ENCODE measurements at places on chromosomes 5 and 9. TPM values are rescaled to one million over a fixed set of nuclear protein-coding genes. Genes with fewer than 3 reads are reported as not detected.
A peak's percentile ranks its signal among the peaks of the same experiment; 100 is the strongest.

Gene ISL1
- total RNA-seq: not detected

Gene SLC22A4
- total RNA-seq: 5.4 TPM

Gene TAS2R1
- total RNA-seq: 1.6 TPM

Gene HNRNPK
- 392 TPM for total RNA-seq

GRCh38 chr5:27242258-27242626 lies 203.9 kb upstream of the CDH9 start:
- no peak for DNase-seq
- H3K27ac ChIP-seq: peak overlapping the region; percentile 52
- no peaks in the 10 kb centered on the region for H3K36me3 ChIP-seq
- peaks cover 21% of the 10 kb centered on the region for H3K4me1 ChIP-seq
- H3K4me3 ChIP-seq: no peak overlapping the region

DNA sequence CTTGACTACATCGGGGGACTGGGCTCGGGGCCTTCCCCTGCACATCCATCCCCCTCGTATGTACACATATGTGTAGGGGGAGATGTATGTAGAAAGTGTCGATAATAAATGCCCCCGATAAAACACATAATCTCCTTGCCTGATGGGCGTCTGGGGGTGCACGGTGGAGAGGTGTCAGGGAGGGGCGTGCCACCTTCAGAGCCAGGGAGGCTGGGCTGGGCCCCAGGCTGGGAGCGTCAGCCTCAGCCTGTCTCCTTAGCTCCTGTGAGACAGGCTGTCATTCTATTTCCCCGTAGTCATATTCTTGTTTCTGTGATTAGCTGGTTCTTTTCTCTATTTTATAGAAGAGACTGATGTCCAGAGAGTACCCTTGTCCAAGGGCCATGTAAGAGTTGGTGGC lies 4.7 kb upstream of the RXRA start:
- H3K27me3 ChIP-seq: no peaks in the 10 kb centered on the region
- peaks cover 50% of the 10 kb centered on the region for H3K4me1 ChIP-seq

DNA sequence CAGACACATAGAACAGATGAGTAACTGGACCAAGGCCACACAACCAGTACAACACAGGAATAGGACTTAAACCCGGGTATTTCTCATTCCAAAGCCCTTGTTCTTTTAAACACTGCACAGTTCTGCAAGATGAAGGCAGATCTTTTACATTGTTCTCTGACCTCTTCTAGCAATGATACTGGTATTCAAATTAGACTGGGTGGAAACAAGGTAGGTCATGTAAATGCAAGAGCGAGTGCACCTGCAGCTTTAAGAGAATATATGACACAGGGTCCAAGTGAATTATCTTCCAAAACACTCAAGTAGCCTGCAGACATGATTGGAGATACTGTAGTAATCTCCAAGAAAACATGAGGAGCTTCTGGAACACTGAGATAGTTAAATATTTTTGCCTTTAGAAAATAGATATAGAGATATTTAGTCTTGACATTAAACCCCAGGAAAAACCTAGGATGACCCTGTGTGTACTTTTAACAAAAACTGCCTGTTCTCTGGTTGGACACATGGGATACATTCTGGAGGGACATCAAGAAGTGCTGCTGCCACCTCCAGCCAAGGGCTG lies 130.6 kb upstream of the EPB41L4A start:
- H3K4me1 ChIP-seq: peaks cover 11% of the 10 kb centered on the region
- no peak overlapping the region for H3K4me3 ChIP-seq
- no peak overlapping the region for H3K27ac ChIP-seq
- H3K36me3 ChIP-seq: no peaks in the 10 kb centered on the region
- H3K27me3 ChIP-seq: peaks cover under 1% of the 10 kb centered on the region

- DNase-seq: no peak
- H3K4me3 ChIP-seq: no peak overlapping the region
- H3K36me3 ChIP-seq: no peaks in the 10 kb centered on the region
- peaks cover 6% of the 10 kb centered on the region for H3K4me1 ChIP-seq
- no peak overlapping the region for H3K27ac ChIP-seq
Measured at GRCh38 chr9:80836013-80836412, 853.3 kb downstream of the TLE1 start.

- DNase-seq: no peak
- peaks cover 38% of the 10 kb centered on the region for H3K4me1 ChIP-seq
- no peak overlapping the region for H3K27ac ChIP-seq
- H3K4me3 ChIP-seq: no peak overlapping the region
- H3K36me3 ChIP-seq: no peaks in the 10 kb centered on the region
- peaks cover 4% of the 10 kb centered on the region for H3K27me3 ChIP-seq
Measured at GRCh38 chr9:81546489-81546888, 142.9 kb downstream of the TLE1 start.

DNA sequence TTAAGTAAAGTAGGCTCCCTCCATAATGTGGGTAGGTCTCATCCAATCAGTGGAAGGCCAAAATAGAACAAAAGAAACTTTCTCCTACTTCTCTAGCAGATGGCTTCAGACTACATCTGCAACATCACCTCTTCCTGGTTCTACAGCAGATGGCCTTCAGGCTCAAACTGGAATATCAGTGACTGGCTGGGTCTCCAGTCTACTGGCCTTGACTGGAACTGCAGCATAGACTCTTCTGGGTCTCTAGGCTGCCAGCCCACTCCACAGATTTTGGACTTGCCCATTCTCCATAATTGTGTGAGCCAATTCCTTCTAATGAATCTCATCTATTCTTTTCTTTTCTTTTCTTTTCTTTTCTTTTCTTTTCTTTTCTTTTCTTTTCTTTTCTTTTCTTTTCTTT lies 64.8 kb downstream of the ACER2 start:
- H3K36me3 ChIP-seq: no peaks in the 10 kb centered on the region
- H3K4me1 ChIP-seq: peaks cover 9% of the 10 kb centered on the region
- no peak for DNase-seq

- H3K27ac ChIP-seq: peak overlapping the region; percentile 12
- H3K27me3 ChIP-seq: peaks cover 7% of the 10 kb centered on the region
- peak overlapping the region; percentile 70 for H3K4me3 ChIP-seq
- no peak for DNase-seq
- peaks cover 12% of the 10 kb centered on the region for H3K4me1 ChIP-seq
- no peaks in the 10 kb centered on the region for H3K36me3 ChIP-seq
Measured at GRCh38 chr5:168268949-168269936, 22.2 kb upstream of the WWC1 start.

DNA sequence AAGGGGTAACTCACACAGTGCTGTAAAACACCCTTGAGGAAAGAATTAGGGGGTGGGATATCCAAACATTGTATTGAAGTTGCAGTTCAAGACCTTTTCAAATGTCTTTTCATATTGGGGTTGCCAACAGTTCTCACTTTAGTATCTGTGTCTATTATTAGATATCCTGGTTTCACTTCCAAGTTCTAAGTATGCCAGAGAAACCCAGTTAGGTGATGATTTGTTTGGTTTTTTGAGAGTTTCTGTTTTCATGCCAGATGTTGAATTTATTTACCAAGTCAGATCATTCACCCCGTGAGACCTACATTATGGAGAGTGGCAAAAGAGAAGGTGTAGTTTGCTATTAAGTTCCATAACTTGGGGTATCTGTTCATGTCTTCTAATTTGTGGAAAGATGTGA lies 64.5 kb downstream of the C9orf152 start:
- peaks cover 22% of the 10 kb centered on the region for H3K36me3 ChIP-seq
- H3K4me3 ChIP-seq: no peak overlapping the region
- H3K27me3 ChIP-seq: no peaks in the 10 kb centered on the region
- no peak for DNase-seq
- peaks cover 72% of the 10 kb centered on the region for H3K4me1 ChIP-seq

DNA sequence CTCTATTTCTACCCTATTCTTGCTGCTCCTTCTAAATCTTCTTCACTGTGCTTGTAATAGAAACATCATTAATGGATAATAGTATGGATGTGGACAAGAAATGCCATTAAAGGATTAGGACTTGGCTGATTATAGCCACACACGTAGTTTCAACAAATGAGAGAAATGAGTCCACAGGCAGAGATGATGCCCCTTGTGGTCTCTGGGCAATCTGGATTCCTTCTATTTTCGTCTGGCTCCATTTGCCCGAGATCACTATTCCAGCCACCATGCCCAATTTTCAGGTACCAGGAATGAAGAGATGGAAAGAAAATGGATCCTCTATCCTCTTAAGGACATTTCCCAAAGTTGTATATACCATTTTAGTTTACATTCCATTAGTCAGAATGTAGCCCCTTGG lies 13.2 kb downstream of the VLDLR start:
- DNase-seq: no peak
- H3K4me1 ChIP-seq: peaks cover 24% of the 10 kb centered on the region
- H3K36me3 ChIP-seq: peaks cover 22% of the 10 kb centered on the region
- no peak overlapping the region for H3K4me3 ChIP-seq
- no peaks in the 10 kb centered on the region for H3K27me3 ChIP-seq

DNA sequence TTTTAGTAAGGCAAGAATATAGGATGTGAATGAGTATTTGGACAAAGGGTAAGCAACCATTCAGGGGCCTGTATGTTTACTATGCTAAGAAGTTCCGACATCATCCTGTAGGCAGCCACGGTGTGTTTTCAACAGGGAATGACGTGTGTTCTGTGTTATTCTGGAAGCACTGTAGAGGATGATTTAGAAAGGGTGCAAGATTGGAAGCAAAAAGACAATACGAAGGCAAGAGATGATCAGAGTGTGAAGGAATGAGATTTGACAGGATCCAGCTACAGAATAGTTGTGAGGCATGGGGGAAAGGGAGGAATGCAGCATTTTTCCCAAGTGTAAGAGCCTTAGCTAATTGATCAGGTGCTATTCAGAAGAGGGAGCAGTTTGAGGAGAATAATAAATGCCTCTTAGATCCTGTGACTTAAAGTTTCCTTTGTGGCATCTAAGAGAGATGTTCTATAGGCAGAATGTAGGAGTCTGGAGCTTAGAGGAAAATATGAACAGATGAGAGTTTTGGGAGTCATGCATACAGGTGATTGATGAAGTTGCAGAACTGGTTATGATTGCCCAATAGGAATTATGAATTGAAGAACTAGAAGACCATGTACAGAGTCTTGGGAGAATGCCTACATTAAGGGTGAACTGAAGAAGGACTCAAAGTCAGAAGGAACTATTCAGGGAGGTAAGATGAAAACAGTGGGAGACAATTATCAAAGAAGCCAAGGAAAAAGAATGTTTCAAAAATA lies 2.5 kb downstream of the SMC5 start:
- DNase-seq: no peak
- H3K27me3 ChIP-seq: no peaks in the 10 kb centered on the region
- peaks cover 28% of the 10 kb centered on the region for H3K36me3 ChIP-seq
- peak overlapping the region; percentile 23 for H3K27ac ChIP-seq
- peaks cover 77% of the 10 kb centered on the region for H3K4me1 ChIP-seq

- H3K4me3 ChIP-seq: no peak overlapping the region
- DNase-seq: no peak
- no peaks in the 10 kb centered on the region for H3K36me3 ChIP-seq
- H3K4me1 ChIP-seq: peaks cover 14% of the 10 kb centered on the region
- peaks cover 26% of the 10 kb centered on the region for H3K27me3 ChIP-seq
Measured at GRCh38 chr5:142219146-142219545, 105.7 kb downstream of the SPRY4 start.

DNA sequence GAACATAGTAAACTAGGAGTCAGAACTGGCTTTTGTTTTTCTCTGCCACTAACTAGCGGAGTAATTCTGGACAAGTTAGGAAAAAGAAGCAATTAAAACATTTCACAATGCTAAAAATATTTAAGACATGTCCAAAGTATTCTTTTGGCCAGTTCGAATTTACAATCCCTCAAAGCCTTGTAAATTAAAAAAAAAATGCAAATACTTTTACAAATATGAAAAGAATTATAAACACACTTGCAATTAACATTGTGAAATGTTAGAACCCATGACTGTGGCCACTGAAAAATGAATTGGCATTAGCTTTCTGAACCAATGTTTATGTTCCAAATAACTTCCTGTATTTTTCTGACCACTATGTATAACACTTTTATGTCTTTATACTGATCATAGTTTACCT lies 2.2 kb downstream of the RAD1 start:
- H3K27ac ChIP-seq: no peak overlapping the region
- H3K4me1 ChIP-seq: peaks cover 37% of the 10 kb centered on the region
- no peak overlapping the region for H3K4me3 ChIP-seq

DNA sequence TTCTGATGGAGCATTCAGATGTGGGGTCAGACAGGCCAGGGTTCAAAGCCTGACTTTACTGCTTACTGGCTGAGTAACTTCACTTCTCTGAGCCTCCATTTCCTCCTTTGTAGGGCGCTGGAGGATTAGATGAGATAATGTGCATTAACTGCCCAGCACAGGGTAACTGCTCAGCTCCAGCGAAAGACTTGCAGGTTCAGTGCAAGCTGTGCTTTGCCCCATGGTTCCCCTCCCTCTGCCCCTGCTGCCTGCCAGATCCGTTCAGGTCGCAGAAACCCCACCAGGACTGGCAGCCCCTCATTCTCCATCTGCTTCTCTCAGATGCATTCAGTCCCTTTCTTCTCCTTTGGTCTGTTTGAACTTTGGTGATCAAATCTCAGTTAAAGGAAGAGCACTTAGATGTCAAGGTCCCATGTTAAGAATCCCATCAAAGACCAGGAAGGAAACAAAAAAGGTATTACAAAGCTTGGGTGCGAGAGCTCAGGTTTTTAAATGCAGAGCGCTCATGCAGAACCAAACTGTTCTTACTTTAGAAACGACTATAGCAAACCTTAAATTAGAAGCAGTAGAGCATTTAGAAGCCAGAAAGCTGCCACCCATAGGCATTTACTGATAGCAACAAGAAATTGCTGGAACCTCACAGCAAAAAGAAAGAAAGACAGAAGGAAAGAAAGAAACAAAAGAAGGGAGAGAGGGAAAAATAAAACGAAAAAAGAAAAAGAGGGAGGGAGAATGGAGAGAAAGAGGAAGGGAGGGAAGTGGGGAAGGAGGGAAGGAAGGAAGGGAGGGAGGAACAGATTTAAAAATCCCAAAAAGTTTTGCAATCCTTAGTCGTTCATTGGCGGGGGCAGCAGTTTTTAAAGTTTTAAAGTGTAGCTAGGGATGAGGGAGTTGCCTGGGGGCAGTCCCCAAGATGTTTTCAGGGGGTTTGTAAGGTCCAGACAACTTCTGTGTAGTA lies 23.5 kb downstream of the AFAP1L1 start:
- H3K27me3 ChIP-seq: peaks cover 5% of the 10 kb centered on the region
- no peak overlapping the region for H3K27ac ChIP-seq
- no peak for DNase-seq
- no peak overlapping the region for H3K4me3 ChIP-seq
- H3K4me1 ChIP-seq: no peaks in the 10 kb centered on the region

DNA sequence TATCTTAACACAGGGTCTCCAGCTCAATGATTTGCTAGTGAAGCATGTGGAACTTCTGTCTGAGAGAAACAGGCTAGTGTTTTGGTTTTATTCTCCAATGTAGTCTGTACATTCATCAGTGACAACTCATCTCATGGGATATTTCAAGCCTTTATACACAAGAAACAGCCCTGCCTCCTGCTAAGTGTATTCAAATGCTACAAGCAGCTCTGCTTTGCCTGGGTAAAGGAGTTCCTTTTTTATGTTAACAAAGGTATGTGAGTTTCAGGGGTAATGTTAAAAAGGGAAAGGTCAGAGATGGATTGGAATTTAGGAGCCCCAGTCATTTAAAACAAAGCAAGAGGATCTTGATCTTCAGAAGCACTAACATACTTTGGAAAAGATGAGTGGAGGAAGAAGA lies 498.7 kb downstream of the ISL1 start:
- no peak for DNase-seq
- H3K4me3 ChIP-seq: no peak overlapping the region
- H3K36me3 ChIP-seq: no peaks in the 10 kb centered on the region

GRCh38 chr9:100216178-100216787 lies 117.2 kb downstream of the INVS start:
- H3K27me3 ChIP-seq: no peaks in the 10 kb centered on the region

GRCh38 chr9:13241283-13241682 lies 38.2 kb downstream of the MPDZ start:
- no peak for DNase-seq
- H3K4me1 ChIP-seq: no peaks in the 10 kb centered on the region
- no peak overlapping the region for H3K27ac ChIP-seq
- no peaks in the 10 kb centered on the region for H3K27me3 ChIP-seq
- peaks cover 18% of the 10 kb centered on the region for H3K36me3 ChIP-seq
- H3K4me3 ChIP-seq: no peak overlapping the region

GRCh38 chr5:137563646-137564397 lies 64.7 kb upstream of the SPOCK1 start:
- no peaks in the 10 kb centered on the region for H3K36me3 ChIP-seq
- no peak overlapping the region for H3K4me3 ChIP-seq
- H3K27ac ChIP-seq: peak overlapping the region; percentile 80
- DNase-seq: no peak

Data from chondrocyte (in vitro differentiated cells).